ENCODE measurements at places on chromosomes 2 and 18.
A peak's percentile ranks its signal among the peaks of the same experiment; 100 is the strongest.

GRCh38 chr2:219249203-219249980 is 3.7 kb upstream of the TUBA4B start:
- peaks cover 2% of the 10 kb centered on the region for H3K36me3 ChIP-seq
- H3K4me1 ChIP-seq: peaks cover 50% of the 10 kb centered on the region
- no peak overlapping the region for H3K4me3 ChIP-seq
- peak overlapping the region; percentile 75 for H3K27ac ChIP-seq
- peaks cover 2% of the 10 kb centered on the region for H3K27me3 ChIP-seq

GRCh38 chr2:88751768-88752167 is 60.3 kb downstream of the RPIA start:
- H3K36me3 ChIP-seq: peaks cover 13% of the 10 kb centered on the region
- H3K27ac ChIP-seq: no peak overlapping the region
- H3K4me3 ChIP-seq: no peak overlapping the region
- no peak for DNase-seq
- H3K27me3 ChIP-seq: no peaks in the 10 kb centered on the region

DNA sequence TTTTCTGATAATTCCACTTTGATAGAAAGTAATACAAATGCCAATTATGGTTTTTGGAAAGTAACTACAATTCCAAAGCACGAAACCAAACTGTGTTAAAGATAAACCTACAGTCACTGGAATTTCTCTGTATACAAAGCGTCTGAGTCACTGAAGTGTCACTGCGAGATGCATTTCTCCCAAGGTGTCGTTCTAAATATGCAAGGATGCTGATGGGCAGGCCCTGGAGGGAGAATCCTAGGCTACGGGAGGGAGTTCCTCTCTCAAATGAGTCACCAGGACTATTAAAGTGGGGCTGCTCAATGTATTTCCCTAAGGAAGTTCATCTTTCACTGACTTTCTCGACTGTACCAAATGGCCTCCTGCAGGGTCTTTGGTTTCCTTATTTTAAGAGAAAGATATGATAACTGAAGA is 163.8 kb upstream of the STK17B start:
- peak; percentile 31 for DNase-seq
- no peaks in the 10 kb centered on the region for H3K27me3 ChIP-seq
- no peak overlapping the region for H3K4me3 ChIP-seq
- no peak overlapping the region for H3K27ac ChIP-seq
- no peaks in the 10 kb centered on the region for H3K36me3 ChIP-seq

DNA sequence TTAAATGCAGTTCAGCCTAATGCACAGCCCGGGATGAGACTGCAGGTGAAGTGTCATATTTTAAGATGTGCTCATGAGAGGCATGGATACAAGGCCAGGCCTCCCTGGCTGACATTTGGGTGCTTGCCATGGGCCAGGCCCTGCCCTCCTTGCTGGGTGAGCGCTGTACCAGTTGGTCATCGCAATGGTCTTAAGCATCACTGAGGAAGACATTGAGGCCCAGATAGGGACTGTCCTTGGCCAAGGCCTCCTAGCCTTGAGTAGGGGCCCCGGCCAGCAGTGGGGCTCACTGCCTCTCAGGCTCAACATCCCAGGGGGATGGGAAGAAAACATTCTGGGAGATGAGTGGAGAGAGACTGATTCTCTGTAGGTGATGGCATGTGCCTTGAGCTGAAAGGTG is 184.3 kb downstream of the SH3RF3 start:
- H3K27ac ChIP-seq: no peak overlapping the region
- H3K4me3 ChIP-seq: no peak overlapping the region
- no peaks in the 10 kb centered on the region for H3K4me1 ChIP-seq
- H3K36me3 ChIP-seq: no peaks in the 10 kb centered on the region
- no peaks in the 10 kb centered on the region for H3K27me3 ChIP-seq

DNA sequence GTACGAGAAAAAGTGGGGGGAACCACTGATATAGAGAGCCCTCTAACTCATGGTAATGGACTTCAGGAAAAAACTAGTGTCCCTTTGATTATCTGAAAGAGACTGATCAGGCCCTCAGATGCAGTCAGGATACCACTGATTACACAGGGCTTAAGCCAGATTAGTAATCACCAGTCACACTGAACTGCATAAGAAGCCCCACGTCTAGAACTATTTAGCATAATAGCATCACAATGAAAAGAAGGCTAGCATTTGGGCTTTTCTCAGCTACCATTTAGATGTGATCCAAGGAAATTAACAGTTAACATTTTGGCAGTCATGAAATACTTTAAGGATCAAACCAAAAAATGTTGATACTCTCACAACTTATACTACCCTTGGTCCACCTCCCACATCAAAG is 813.1 kb upstream of the POU3F3 start:
- H3K36me3 ChIP-seq: no peaks in the 10 kb centered on the region
- H3K27ac ChIP-seq: no peak overlapping the region
- H3K4me1 ChIP-seq: no peaks in the 10 kb centered on the region
- H3K27me3 ChIP-seq: no peaks in the 10 kb centered on the region

GRCh38 chr2:238948765-238949641 is 101.1 kb downstream of the TWIST2 start:
- no peak for DNase-seq
- no peaks in the 10 kb centered on the region for H3K27me3 ChIP-seq
- no peak overlapping the region for H3K4me3 ChIP-seq
- H3K4me1 ChIP-seq: no peaks in the 10 kb centered on the region

DNA sequence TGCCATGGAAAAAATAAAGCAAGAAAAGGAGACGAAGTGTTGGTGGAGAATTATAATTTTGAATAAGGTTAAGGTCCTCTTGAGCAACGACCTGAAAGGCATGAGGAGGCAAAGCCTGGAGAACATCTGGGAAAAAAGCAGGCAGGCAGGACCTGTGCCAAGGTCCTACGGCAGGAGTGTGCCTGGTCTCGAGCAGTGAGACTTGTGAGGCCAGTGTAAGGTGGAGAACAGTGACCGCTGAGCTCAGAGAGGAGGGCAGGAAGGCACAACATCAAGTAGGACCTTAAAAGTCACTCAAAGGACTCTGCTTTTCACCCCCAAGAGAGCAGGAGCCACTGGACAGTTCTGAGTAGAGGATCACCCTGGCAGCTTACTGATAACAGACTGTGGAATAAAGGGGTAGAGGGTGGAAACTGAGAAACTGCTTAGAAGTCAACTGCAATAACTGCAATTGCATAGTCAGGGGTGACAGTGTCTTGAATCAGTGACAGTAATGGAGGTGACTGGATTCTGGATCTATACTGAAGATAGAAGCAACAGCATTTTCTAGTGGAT is 3.5 kb downstream of the NOL10 start:
- H3K36me3 ChIP-seq: peaks cover 8% of the 10 kb centered on the region
- DNase-seq: no peak
- H3K27me3 ChIP-seq: no peaks in the 10 kb centered on the region

- H3K4me3 ChIP-seq: no peak overlapping the region
- H3K27ac ChIP-seq: no peak overlapping the region
- H3K36me3 ChIP-seq: no peaks in the 10 kb centered on the region
- DNase-seq: no peak
- H3K27me3 ChIP-seq: no peaks in the 10 kb centered on the region
Measured at GRCh38 chr2:197920592-197921201, 116.3 kb downstream of the PLCL1 start.
